ENCODE measurements at places on chromosomes 2 and 18.

DNA sequence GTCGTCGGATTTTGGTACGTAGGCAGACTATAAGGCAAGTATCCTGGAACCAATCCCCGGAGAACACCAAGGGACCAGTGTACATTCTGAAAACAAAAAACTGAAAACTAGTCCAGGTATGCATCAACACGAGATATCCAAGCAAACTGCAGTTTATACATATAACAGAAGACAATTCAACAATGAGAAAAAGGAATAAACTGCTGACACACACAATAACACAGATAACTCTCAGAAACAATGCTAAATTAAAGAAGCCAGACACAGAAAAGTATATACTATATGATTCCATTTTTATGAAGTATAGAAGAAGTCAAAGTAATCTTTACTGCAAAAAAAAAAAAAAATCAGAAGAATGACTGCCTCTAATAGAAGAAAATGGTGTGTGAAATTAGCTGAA lies 5.9 kb downstream of the ROCK2 start:
- no peak for DNase-seq

- DNase-seq = no peak
Measured at GRCh38 chr2:195659982-195660890, 3.2 kb downstream of the SLC39A10 start.

DNA sequence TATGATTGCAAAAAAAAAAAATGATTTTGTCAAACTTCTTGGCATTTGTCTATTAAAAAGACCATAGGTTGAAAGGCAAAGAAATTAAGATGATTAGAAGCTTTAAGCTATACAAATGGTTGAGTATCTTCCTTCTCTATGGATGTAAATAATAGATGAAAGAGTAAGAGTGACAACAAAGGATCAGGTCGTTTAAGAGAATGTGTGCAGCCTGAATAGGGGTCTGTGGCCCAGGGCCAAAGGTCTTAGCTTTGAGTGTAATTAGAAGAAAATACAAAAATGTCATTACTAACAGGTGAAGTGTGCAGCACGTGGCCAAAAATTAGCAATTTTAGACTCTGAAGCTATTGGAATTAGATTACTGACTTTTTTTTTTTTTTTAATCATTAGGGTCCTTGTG lies 122.4 kb downstream of the GREB1L start:
- no peak for DNase-seq

GRCh38 chr18:31683106-31683505 lies 1.3 kb downstream of the B4GALT6 start:
- DNase-seq = no peak

GRCh38 chr2:15069149-15069548 lies 436.6 kb downstream of the LRATD1 start:
- no peak for DNase-seq

GRCh38 chr2:191661097-191661924 lies 16.6 kb upstream of the NABP1 start:
- DNase-seq = no peak

GRCh38 chr2:144151405-144151804 lies 368.5 kb downstream of the ZEB2 start:
- no peak for DNase-seq

DNA sequence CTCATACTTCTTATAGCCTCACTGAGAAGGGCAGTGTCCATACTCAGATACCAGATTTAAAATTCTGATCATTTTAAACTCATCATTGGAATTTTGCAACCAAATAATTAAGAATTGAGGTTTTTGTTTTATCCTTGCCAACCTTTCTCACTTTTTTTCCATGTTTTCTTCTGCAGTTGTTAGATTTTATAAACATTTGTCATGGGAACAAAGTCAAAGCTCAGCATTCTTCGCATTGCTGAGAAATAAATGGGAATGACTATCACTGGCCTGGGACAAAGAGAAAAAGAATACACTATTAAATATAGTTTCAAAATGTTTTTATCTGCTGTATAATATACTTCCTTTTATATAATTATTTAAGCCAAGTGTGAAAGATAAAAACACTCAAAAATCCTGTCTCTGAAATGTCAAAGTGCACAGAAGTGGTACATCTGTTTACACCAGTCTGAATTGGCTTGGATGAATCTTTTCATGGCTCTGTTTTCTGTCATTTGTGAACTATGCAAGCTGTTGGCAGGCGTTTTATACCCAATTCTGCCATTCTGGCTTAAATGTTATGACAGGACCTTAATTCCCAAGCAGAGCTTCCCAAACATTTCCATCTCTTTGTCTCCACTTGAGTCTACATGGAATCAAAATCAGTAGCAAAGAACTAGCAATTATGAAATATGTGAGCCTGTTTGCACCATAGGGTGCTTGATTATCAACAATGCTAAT lies 249.3 kb upstream of the SYT4 start:
- DNase-seq = no peak

DNA sequence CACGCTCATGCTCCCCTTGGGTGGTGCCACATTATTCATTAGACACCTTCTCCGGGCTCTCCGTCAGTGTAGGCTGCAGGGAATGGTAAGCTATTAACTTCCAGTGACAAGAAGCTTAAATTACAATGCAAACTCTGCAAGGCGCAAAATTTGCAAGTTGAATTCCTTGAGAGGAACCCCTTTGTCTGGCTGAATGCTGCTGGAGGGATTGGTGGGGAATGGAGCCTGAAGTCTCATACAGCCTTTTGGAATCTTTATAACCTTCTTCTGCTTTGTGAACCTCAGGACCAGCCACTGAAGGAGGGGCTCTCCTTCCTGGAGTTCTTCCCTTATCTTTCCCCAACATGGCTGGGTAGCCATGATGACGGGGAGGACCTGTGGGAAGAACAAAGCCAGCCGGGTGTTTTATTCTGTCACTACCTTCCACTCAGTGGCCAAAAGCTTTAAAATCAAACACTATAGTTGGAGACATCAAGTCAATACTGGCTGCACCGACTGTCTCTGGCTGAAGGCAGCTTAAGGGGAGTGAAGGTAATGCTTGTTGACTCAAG lies 220.9 kb upstream of the EPHA4 start:
- no peak for DNase-seq

DNA sequence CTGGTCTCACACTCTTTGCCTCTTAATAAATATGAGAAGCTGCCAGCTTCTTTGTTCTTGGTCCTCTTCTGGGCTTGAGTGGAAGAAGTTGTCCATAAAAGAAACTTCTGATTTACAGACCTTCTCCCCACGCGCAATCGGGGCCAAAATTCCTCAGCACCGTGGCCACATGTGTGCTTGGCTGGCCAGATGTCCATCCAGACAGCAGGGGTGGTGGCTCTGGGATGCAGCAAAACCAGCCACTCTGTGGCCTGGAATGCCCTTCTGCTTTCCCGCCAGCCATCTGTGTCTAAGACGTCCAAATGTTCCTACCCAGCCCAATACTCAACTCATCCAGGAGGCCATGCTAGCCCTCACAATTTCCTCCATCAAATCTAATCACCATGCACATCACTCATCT lies 250.8 kb downstream of the EN1 start:
- DNase-seq = no peak

- no peak for DNase-seq
Measured at GRCh38 chr18:48949050-48949605, 1.6 kb downstream of the SMAD7 start.

Measured in left forelimb (tissue), 1 donor.